ENCODE measurements at places on chromosomes 6 and 20.
A peak's percentile ranks its signal among the peaks of the same experiment; 100 is the strongest.

DNA sequence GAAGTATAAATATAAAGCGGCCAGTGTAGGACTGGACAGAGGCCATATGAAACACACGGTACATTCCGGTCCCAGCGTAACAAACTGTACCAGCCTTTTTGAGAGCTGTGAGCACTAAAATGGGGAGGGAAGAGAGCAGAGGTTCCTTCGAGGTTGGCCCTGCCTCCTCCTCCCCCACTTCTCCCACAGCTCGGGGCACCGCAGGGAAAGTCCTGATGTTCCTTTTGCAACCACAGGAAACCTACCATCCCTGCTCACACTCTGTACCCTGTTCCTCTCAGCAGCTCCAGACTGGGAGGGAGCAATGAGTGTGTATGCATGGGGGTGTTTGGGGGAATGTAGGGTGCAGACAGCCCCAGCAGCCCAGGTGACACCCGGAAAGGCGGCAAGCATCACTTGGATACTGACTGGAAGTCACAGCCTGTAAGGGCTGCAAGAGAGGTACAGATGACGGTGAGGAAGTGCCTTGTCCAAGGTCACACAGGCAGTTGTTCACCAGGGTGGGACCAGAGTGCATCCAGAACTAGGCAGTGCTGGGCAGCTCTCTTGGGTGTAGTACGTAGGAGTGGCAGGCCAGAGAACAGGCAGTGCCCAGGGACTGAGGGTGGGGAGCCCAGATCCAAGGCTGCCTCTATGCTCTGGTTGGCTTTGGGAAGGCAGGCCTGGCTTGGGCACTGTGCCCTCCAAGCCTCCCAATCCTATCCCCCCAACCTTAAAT lies 11.0 kb upstream of the ARMC12 start:
- DNase-seq = peak; percentile 14

- no peak for DNase-seq
Observed at GRCh38 chr6:89260832-89261231, 43.7 kb upstream of the GABRR1 start.

DNA sequence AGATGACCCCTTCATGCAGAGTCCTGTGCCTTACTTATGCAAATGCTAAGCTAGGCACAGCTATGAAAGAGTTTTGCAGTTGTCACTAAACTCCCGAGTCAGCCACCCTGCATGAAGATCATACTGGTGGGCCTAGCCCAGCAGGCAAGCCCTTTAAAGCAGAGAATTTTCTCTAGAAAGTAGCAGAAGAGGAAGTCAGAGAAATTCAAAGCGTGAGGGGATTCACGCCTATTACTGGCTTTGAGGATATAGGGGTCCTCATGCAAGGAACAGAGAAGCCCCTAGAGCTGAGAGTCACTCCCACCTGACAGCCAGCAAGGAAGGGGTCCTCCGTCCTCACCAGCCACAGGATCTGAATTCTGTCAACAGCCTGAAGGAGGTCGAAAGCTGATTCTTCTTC lies 54.6 kb downstream of the MYB start:
- DNase-seq = no peak

- no peak for DNase-seq
Observed at GRCh38 chr6:51045548-51045947, 226.9 kb downstream of the TFAP2B start.

DNA sequence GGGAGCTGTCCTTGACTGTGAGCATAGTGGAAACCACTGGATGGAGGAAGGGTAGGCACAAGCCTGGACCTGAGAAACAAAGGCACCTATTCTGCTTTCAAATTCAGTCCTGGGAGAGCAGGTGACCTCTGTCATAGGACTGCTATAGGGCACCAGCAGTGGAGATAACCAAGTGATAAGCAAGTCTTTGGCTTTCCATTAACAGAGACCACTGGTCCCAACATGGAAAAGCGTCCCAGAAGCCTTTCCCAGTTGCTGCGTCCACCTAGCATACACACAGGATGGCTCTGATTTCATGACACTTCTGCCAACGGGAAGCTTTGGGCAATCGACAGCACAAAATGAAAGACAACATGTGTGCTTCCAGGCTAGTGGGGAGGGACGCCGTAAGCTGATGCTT lies 8.9 kb downstream of the SLC22A3 start:
- DNase-seq = no peak

DNA sequence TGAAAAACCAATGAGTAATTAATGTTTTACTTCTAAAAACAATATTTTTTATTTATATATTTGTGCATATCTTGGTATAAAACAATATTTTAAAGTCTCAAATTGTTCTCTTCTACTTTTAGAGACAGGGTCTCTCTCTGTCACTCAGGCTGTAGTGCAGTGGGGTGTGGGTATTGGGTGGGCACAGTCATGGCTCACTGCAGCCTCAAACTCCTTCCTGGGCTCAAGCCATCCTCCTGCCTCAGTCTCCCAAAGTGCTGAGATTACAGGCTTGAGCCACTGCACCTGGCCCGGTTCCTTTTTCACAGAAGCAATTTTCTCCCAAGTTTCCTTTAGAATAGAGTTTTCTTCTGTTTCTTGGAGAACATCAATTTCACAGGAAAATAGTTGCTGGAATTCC lies 102.8 kb downstream of the TMEM242 start:
- no peak for DNase-seq

DNA sequence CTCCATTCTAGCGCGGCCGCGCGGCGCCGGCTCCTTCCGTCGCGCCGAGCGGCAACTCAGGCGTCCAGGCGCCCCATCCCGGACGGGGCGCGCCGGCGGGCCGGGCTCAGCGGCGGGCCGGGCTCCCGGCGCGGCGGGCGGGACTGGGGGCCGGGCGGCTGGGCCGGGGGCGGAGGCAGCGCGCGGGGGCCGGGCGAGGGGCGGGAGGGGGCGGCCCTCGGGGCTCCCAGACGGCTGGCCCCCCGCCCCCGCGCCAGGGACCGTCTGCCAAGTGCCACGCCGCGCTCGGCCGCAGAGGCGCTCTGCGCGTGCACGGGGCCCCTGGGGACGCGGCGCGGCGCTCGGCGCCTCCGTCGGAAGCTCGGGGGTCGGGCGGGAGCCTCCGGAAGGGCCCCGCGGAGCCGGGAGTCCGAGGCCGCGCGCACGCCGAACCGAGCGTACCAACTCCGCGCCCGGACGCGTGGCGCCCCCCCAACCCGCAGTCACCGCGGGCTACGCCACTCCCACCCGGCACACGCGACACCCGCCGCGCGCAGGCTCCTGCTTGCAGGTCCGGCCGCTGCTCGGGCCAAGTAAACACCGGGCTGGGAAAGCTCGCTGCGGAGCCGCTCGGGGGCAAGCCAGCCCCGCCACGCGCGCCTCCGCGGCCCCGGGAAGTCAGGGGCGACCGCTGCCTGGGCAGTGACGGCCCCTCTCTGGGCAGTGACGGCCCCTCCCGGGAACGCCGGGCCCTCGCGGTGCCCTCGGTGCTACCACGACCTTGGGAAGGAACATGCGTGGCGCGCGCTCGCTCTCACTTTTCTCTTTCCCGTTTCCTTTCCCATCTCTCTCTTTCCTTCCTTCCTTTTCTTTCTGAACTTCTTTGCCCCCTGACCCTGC lies at the start of gene PREX1:
PREX1 (minus strand) TSS at position 145 of the 879 bp plus-strand sequence; CDS start at position 6, 139 bp downstream.
- peak; percentile 70 for DNase-seq

DNA sequence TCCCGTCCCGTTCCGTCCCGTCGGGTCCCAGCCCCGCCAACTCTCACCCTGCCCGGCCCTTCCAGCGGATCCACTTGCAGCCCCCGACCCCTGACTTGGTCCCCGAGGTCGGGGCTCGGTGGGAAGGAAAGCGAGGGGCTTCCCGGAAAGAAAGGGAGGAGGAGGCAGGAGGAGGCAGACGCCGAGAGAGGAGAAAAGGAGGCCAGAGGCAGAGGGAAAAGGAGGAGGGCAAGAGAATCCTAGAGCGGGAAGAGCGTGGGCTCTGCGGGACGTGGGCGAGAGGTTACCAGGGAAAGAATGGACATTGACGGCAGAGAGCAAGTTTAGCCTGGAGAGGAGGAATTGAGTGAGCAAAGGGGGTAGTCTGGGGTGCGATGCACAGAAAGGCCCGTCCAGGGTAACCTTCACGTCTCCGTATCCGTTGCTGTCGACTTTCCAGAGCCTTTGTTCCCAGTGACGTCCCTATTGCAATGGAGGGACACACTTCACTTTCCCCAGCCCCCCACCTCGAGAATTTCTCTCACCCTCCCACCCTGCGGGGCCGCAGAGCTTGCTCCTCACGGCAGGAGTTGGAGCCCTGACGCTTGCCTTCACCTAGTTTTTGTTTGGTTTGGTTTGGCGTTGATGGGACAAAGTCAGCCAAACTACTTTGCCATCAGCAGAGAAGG lies 477 bp upstream of the MOXD1 start:
- peak; percentile 17 for DNase-seq

DNA sequence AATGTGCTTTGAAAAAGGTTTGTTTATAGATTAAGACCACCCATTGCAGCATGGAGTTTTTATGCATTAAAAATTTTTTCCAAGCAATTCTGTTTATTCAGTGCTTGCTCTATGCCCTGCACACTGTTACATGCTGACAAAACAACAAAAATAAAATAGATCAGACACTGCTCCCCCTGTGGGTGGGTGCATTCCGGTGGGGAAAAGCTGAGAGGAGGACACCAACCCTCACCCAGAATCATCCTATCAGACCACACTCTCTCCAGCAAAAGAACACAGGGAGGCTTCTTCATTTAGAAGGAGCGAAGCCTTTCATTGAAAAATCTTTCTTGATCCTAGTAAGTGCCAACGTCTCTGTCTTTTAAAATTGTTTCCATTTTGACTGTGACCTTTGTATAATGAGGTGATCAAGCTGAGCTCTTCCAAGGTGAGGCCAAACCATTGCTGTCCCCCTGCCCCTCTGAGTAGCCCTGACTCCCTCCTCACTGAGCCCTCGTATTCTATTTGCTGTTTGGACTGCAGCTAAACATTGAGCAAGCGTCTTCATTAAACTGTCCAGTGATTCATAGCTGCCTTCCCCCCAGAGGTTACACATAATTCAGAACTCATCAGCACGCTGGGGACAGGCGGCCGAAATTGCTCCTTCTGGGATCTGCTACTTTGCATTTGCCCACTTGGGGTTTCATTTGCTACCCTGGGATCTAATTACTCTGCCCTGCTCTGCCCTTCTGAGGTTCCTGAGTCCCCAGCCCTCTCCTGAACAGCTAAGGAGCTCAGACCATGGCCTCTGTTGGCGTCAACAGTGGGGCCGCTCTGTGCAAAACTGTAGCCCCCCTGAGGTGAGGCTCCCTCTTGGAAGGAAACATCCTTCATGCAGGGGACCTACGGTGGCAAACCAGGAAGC lies 102.4 kb downstream of the F13A1 start:
- DNase-seq = no peak

DNA sequence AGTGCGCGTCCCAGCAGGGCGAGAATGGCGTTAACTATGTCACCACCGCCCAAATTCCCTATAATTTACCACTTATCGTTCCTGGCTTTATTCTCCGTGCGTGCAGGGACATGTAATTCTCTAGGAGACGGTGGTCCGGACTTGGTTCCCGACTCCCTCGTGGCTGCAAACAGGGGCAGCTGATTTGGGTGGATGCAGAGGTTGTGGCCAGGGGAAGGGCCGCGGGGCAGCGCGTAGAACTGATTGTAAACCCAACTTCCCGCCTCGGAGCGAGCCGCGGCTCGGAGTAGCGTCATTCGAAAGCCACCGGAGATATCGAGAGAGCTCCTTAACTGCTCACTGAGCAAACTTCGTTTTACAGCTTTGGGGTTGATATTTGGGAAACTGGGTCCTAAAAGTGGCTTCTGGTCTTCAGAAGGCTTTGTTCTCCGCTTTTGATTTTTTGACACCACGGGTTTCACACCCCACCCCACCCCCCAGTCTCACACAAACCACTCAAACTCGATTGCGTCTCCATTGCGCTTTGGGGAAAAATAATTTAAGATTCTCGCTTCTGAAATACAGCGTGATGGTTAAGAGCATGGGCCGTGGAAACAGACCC lies 17.5 kb upstream of the ZSCAN9 start:
- DNase-seq = peak; percentile 85

- no peak for DNase-seq
Observed at GRCh38 chr6:149898966-149899365, 1.1 kb upstream of the RAET1E start.

GRCh38 chr20:50470264-50470858 lies 39.8 kb upstream of the PTPN1 start:
- DNase-seq = no peak

DNA sequence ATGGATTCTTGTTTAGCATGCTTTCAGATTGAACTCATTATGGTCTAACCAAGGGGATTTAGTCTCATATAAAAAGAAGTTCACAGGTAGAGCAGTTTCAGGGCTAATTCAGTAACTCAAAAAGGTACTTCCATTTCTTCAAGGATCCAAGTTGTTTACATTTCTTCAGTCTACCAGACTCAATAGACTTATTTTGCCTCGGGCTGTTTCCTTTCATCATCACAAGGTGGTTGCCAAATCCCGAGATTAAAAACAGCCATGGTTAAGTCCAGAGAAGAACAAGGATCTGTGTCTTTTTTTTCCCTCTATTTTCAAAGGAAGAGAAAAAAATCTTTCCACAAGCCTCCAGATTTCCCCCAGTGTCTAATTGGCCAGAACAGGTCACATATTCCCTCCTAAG lies 69.8 kb upstream of the SNX9 start:
- no peak for DNase-seq

- DNase-seq = no peak
Observed at GRCh38 chr6:148396926-148397325, 54.3 kb downstream of the SASH1 start.

- no peak for DNase-seq
Observed at GRCh38 chr20:62692176-62692575, 16.5 kb upstream of the NTSR1 start.

DNA sequence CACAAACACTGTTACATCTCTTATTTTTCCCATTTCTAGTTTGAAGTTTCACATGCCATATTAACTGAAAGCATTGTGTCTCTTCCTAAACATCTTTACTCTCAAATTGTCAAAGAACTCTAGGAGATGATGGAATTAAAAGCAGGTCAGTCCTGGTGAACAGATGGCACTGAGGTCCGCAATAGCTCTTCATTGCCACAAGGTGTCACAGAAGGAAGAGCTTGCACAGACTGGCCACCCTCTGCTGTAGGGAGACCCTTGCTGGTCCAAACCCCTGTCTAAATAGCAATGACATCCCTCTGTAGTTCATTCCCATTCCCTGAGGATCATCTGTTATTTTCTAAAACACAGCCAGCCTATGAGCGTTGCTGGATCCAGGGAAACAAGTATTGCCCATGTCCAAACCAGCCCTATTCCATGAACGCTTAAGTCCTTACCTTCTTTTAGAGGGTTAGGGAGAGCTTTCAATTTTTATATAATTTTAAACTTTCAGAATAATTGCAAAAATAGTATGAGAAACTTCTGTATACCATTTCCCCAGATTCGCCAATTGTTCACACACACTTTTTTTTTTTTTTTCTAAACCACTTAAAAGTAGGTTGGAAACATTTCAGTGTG lies 10.1 kb upstream of the HDAC2 start:
- DNase-seq = peak; percentile 47

GRCh38 chr20:60034231-60035110 lies 76.2 kb downstream of the CDH26 start:
- DNase-seq = peak; percentile 36
